ENCODE measurements at places on chromosomes 13 and 19.

DNA sequence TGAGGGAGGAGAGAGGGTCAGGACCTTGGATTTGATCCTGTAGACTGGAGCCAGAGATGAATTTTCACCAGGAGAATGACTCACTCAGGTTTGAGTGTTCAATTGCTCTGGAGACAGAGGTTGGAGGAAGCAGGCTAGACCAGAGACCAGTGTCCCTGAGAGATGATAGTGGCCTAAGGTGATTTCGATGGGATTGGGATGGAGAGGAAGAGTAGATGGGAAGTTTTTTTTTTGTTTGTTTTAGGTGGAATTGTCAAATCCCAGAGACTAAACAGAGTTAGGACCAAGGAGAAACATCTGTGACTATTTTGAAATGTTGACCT, 2.3 kb downstream of the CEBPG start:
- DNase-seq: no peak

DNA sequence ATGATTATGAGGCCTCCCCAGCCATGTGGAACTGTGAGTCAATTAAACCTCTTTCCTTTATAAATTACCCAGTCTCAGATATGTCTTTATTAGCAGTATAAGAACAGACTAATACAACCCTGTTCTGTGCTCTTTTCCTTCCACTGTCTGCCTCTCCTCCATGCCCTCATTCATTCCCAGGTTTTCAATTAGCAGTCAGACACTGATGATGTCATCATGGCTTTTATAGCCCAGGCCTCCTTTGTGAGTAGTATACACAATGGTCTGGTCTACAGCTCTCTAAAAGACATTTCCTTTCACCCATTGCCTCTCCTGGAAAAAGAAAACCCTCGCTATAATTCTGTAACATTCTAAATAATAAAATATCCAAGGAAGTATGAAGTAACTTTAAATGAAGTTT, 25.5 kb downstream of the FGF14 start:
- no peak for DNase-seq

DNA sequence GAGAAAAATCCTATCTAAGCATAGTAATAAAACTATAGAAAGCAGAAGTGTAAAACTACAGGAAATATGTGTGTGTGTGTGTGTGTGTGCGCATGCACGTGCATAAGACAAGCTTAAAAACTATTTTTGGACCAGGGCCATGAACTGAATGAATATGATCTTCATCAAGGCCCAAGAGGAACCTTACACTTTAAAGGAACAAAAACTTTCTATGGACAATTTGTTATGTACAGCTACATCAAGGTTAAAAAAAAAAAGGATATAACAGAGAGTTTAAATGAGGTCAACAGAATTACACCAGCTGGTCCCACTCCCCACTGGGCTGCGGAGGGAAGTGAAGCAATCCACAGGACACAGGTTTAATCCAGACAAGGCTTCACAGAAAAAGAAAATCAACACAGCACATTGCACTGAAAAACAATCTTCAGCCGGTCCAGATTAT, 151.1 kb downstream of the LHFPL6 start:
- DNase-seq: no peak

GRCh38 chr19:1362387-1363257, 21.1 kb upstream of the NDUFS7 start:
- DNase-seq: no peak

DNA sequence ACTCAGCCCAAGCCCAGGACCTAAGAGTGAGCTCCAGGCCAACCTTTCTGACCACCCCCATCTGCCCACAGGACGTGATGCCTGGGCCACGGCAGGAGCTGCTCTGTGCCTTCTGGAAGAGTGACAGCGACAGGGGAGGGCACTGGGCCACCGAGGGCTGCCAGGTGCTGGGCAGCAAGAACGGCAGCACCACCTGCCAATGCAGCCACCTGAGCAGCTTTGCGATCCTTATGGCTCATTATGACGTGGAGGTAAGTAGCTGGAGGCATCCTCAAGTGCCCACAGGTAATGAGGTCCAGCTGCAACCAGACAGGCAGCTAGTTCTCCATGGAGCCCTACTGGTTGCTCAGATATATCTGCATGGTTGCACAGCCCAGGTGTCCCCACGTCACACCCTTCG, 14.8 kb downstream of the DDX39A start:
- DNase-seq: no peak

GRCh38 chr13:50080203-50080910, 65.1 kb downstream of the KCNRG start:
- no peak for DNase-seq

- no peak for DNase-seq
Measured at GRCh38 chr13:51323824-51324511, 15.5 kb upstream of the SERPINE3 start.

DNA sequence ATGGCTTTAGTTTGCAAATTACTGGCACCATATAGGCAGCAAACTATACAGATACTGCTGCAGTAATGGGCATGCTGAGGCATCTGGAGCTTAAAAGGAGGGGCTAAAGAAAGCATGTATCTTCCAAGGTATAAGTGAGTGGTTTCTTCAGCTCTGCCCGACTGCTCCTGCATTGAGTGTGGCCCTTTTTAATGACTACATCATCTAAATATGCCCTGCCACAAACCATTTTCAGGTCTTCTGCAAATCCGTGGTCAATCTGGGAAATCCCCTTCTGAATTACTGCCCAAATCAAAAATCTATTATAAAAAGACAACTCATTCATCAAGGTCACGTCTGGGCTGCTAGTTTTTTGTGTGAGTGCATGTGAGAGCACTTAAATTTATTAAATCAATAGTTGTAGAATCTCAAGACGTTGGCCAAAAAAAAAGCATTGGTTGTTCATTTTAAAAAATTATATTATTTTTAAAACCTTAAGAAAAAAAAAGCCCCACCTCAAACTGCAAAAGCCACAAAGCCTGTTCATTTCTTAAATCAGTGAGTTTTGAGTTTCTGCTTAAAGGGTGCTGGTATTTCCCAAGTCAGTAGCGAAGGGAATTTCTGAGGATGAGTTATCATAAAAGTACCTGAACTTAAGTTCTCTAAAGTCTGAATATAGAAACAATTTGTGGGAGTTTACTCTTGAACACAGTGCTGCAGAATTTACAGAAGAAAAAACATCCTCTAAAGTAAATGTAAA, 16.3 kb downstream of the LCP1 start:
- DNase-seq: no peak

All from iPS-NIHi11 (cell line).